Keratinocyte (primary cell): ENCODE measurements at places on chromosomes 4 and X. TPM values are rescaled to one million over a fixed set of nuclear protein-coding genes. Genes with fewer than 3 reads are reported as not detected.

The F9 gene
- not detected in 3 replicates for polyA plus RNA-seq

The ARMCX2 gene
- 13.2 to 23.2 TPM (median 20.0 TPM) in 3 replicates for polyA plus RNA-seq

The SULT1B1 gene
- 0.28 to 0.57 TPM (median 0.39 TPM) in 3 replicates for polyA plus RNA-seq

The HS3ST1 gene
- 2.0 to 3.7 TPM (median 3.3 TPM) in 3 replicates for polyA plus RNA-seq

The FAM241A gene
- 1.4 to 2.9 TPM (median 2.1 TPM) in 3 replicates for polyA plus RNA-seq

The JADE3 gene
- 4.8 to 8.2 TPM (median 6.3 TPM) in 3 replicates for polyA plus RNA-seq

The C4orf46 gene
- 6.6 to 14.6 TPM (median 9.7 TPM) in 3 replicates for polyA plus RNA-seq

The XAGE1B gene
- not detected in 3 replicates for polyA plus RNA-seq

The PDZD4 gene
- 0.05 to 0.35 TPM (median 0.05 TPM) in 3 replicates for polyA plus RNA-seq

The HTR2C gene
- not detected in 3 replicates for polyA plus RNA-seq

The ADH5 gene
- 238 to 314 TPM (median 260 TPM) in 3 replicates for polyA plus RNA-seq

The FGA gene
- polyA plus RNA-seq: not detected in 3 replicates

The CXorf49 gene
- not detected in 3 replicates for polyA plus RNA-seq

The SERTM2 gene
- not detected in 3 replicates for polyA plus RNA-seq

The GPR119 gene
- not detected in 3 replicates for polyA plus RNA-seq

The SLC10A7 gene
- polyA plus RNA-seq: 7.6 to 12.7 TPM (median 8.6 TPM) in 3 replicates

The RNF150 gene
- 0.02 to 0.18 TPM (median 0.09 TPM) in 3 replicates for polyA plus RNA-seq

The UNC5C gene
- not detected in 3 replicates for polyA plus RNA-seq

The RADX gene
- polyA plus RNA-seq: 2.2 to 6.3 TPM (median 3.6 TPM) in 3 replicates

The LIMCH1 gene
- 0.39 to 2.4 TPM (median 1.1 TPM) in 3 replicates for polyA plus RNA-seq

The TMPRSS11D gene
- polyA plus RNA-seq: 0.26 to 0.73 TPM (median 0.28 TPM) in 3 replicates

The CT83 gene
- polyA plus RNA-seq: not detected in 3 replicates

DNA sequence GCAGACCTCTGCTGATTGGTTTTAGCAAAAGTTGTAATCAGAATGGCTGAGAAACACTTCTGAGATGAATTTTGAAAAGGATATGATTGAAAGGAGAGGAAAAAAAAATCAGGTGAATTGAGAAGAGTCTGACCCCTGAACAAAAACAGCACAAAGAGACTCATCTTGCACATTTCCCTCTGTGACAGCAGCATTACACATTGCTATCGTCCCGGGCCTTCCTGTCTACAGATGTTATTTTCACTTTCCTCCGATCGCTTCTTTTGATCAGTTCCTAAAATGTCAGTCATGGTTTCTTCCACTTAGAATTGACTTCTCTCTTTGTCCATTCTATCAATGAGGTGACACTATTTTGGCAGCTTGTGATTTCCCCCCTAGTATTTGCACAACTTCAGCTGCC, 262.6 kb downstream of the GPC3 start:
- no peak for DNase-seq

GRCh38 chr4:121936101-121936500, 15.8 kb downstream of the TRPC3 start:
- no peak for DNase-seq

- DNase-seq: no peak
These were observed 2.4 kb downstream of the SPRY1 start for GRCh38 chr4:123398853-123399626.

DNA sequence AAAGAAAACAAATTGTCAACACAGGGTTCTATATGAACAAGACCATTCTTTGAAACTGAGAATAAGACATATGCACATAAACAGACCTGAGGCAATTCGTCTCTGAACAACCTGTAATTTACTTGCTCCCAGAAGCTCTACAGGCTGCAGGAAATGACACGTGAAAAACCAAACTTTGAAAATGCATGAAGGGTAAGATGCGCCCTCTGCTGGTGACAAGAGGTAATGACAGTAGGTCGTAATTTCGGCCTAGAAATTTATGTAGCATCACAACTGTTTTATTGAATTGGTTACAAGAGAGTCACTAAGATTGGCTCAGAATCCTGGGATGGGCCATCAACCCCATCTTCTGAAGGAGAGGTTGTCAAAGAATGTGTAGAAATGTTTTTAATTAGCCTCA, 276.5 kb downstream of the PPP4R3C start:
- no peak for DNase-seq

GRCh38 chrX:4550018-4550417, 836.6 kb upstream of the PRKX start:
- no peak for DNase-seq

DNA sequence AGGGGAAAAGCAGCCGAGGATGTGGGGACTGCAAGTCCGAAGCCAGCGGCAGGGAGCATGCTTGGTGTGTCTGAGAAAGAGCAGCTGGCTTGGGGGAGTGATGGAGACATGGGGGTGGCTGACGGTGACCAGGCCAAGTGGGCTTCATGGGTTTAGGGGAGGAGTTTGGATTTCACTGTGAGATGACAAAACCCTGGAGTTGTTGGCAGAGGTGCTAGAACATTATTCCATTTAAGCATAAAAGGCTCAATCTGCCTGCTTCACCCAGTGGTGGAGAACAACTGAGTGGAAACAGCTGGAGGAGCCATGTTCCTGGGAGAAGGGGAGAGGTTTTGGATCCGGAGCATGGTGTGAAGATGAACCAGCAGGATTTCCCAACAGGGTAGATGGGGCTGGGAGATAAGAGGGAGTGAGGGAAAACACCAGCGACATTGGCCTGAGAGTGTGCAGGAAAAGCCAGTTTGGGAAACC, 318.0 kb upstream of the TAPT1 start:
- DNase-seq: no peak

DNA sequence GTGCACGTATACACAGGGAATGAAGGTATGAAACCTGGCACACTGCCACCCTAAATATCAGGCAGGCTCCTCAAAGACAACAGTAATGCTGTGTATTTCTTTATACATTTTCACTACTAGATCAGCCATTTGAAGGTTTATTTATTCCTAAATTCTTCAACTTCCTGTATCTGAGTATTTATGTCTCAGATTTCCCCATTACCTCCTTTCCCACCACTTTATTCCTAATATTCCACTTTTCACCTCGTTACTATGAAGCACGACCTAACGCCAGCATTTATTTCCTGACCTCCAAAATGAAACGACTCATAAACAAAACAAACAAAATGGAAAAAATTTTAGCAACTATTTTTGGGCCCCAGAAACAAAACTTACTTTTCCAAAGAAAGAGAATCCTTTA, 69.6 kb downstream of the MAML3 start:
- DNase-seq: no peak

GRCh38 chr4:83692028-83692427, 156.1 kb downstream of the GPAT3 start:
- no peak for DNase-seq

- no peak for DNase-seq
These were observed 200.4 kb downstream of the ARHGAP24 start for GRCh38 chr4:85675076-85676049.

DNA sequence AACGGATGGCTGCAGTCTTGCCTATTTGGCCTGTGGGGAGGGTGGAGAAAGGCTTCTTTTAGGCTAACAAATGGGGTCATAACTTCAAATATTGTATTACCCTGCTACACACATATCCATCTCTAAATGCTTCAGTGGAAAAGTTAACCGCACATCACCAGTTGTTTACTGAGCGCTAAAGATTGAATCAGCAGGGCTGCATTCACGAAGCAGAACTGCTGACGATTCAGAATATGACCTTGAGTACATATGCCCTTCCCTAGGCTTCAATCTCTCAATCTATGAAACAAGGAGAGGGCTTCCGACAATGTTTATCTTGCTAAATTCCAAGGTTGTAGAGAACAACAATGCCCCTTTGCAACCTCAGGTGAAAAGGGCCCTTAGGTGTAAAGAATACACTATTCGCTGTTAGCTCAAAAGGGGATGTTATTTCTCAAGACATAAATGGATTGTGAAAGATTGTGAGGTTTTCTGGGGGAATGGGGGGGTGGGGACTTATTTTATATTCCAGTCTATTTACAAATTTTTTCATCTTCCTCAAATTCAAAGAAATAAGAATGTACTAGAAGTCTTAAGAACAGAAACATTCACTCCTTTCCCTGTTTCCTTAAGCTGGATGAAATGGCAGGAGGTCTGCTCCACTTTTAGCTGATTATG, 2.6 kb upstream of the ATP6AP2 start:
- no peak for DNase-seq

- DNase-seq: no peak
These were observed 49.6 kb downstream of the SMAD1 start for GRCh38 chr4:145531223-145531622.

DNA sequence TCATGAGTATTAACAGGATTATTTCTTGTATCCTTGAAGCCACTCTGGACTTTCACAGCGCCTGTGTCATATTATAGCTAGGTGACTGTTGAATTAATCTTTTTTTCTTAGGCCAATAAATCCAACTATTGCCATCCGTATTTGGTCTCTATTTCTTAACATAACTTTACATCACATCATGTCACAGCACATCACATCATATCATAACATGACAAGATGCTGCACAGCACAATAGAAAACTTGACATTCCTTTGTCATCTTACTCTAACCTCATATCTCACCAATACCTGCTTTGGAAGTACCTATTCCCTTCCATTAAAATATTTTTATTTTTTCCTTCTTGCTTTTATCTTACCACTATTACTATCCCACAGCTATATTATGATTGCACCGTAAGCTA, 1480.8 kb downstream of the TECRL start:
- DNase-seq: no peak

GRCh38 chr4:52721968-52722815, 29.0 kb downstream of the ERVMER34-1 start:
- DNase-seq: peak; percentile 68

DNA sequence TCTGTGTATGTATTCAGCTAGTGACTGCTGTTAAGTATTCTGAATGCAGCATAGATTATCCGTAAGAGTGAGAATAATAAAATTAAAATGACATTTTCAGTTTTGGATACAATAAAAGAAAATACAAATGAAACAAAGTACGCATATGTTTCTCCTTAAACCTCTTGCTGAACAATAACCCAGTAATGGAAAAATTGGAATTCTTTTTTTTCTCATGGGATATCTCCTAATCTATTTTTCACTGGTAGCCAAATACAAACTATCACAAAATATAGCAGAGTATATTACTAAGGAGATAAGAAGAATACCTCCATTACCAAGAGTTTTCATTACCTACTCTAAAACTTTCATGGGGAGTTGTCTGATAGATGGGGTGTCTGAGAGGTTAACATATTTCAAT, 6.0 kb downstream of the RAB28 start:
- DNase-seq: no peak

- no peak for DNase-seq
These were observed 910.3 kb upstream of the LCORL start for GRCh38 chr4:18931643-18932377.

DNA sequence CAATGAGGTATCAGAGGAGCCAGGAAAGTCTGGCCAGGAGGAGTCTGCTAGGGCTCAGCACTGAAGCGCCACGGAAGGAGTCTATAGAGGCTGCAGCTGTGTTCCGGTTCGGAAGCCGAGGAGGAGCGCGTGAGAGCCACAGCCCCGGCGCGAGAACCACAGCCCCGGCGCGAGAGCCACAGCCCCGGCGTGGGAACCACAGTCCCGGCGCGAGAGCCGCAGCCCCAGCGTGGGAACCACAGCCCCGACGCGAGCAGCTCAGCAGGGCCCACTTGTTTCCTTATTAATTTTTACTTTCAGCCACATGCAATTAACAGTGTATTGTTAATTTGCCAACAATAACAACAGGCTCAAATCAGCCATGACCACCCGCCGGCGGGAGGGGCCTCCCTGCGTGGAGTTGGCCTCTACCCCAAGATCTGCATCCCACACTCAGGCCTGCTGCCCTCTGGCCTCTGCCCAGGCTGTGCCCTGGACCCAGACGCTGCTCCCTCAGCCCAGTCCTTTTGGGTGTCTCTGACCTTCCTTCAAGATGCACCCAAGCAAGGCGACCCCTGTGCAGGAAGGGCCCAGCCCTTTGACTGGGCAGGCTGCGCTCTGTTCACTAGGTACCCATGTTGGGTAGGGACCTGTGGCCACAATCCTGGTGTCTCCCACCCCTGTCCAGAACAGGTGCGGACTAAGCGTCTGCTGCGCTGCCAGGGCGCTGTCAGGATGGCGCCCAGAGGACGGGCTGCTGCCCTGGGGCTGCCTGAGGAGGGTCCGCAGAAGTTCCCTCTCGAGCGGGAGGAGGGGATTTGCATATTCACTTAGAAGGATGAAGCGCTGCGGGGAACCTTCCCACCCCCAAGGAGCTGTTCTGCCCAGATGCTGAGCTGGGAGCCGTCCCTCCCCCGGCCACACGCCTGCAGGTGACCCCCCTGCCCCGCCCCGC, 113.8 kb downstream of the ADRA2C start:
- DNase-seq: no peak

GRCh38 chrX:109487640-109488039, 5.8 kb upstream of the GUCY2F start:
- no peak for DNase-seq

DNA sequence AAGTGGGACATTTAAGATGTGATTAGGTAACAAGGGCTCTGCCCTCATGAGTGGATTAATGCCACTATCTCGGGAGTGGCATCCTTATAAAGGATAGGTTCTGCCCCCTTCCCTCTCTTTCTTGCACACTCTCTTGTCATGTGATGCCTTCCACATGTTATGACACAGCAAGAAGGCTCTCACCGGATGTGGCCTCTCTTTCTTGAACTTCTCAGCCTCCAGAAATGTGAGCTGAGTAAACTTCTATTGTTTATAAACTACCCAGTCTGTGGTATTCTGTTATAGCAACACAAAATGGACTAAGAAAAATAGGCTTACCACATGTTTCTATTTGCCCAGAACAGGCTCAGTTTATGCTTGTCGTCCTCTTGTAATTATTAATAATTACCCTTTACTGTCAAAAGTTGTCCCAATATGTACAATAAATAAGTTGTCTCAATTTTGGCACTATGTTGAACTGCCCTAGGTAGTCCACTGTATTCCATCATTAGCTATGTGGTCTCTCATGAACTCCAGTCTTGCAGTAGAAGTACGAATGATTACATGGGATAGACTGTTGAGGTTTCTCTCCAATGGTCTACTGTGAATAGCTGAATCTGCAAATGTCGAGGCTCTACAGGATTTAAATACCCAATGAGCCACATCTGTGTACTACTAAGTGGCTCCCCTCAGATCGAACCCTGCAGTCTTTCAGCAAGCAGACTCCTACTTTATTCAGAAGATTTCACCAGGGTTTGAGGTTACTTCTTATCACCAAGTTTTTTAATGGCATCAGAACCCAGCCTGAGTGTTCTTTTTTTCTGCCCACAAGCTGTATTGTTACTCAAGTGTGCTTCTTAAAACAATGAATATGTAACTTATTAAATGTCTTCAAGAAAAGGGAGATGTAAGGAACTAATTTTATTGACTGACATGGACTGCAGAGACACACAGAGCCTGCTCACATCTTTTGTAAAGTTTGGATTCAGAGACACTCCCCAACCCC, 102.0 kb upstream of the LEF1 start:
- no peak for DNase-seq

DNA sequence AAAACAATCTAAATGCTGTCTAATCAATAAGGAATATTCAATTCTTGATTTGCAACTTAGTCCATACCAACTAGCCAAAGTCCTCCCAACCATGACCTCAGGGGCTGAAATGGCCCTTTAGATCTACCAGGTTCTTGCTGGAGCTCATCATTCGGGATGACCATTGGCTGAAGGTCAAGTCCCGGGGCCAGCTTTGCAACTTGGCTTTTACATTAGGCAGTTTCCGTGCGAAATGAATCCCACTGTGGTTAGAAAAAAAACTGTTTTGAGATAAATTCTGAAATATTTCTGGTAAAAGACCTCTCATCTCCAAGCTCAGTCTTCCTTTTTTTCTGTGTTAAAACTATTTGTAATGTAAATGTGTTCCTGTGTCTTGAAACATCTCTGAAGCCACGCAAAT, 178.6 kb downstream of the TENM3 start:
- no peak for DNase-seq
